ENCODE measurements at places on chromosomes 4 and X.

DNA sequence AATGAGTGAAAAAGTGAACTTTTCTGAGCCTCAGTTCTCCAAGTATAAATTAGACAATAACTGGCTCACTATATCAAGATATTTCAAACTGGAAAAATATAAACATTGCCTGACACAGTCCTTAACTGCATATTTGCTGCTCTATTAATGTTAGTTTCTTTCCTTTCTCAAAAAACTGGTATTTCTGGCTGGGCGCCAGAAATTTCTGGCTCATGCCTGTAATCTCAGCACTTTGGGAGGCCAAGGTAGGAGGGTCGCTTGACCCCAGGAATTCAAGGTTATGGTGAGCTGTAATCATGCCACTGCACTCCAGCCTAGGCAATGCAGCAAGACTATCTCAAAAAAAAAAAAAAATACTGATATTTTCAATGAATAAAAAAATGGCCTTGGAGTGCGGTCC is 227.0 kb downstream of the MAGEB17 start:
- no peak for DNase-seq

DNA sequence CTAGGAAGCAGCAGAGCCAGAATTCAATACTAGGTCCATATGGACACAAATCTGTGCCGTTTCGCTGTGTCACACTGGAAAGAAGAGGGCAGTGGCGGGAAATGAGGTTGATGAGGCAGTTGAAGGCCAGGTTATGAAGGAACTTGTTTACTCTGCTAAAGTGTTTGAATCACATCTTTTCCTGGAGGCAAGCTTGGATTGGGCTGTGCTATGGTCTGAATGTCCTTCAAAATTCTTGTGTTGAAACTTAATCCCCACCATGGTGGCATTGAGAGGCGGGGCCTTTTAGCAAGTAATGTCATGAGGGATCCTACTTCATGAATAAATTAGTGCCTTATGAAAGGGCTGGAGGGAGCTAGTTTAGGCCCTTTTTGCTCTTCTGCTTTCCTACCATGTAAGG is 2.1 kb upstream of the ERCC6L start:
- no peak for DNase-seq

- peak; percentile 17 for DNase-seq
These were observed 36.9 kb upstream of the SH3KBP1 start for GRCh38 chrX:19924285-19924684.

GRCh38 chr4:147366164-147366563 is 114.7 kb upstream of the EDNRA start:
- no peak for DNase-seq

- no peak for DNase-seq
These were observed 36.7 kb upstream of the RPS6KA6 start for GRCh38 chrX:84224741-84225140.

GRCh38 chr4:65789341-65789740 is 119.1 kb upstream of the EPHA5 start:
- DNase-seq = no peak

GRCh38 chr4:111664308-111664945 is 480.8 kb upstream of the FAM241A start:
- DNase-seq = no peak

GRCh38 chr4:172895699-172896098 is 272.9 kb upstream of the GALNT7 start:
- no peak for DNase-seq

DNA sequence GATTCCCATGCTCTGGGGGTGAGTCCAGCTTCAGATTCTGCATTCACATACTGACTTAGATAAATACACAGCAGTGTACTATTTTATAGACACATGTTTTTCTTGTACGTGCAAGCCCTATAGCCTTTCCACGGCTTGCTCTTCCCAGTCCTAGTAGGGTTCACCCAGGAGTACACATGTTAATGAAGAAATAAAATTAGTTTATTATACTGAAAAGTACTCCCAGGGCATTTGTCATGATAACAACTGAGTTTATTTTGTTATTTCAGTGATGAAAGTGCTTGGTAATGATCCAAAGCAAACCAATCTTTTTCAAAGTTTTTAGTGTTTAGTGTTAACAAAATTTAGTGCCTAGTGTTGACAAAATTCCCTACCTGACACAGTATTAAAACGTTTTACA is 21.3 kb downstream of the MAPK10 start:
- no peak for DNase-seq

DNA sequence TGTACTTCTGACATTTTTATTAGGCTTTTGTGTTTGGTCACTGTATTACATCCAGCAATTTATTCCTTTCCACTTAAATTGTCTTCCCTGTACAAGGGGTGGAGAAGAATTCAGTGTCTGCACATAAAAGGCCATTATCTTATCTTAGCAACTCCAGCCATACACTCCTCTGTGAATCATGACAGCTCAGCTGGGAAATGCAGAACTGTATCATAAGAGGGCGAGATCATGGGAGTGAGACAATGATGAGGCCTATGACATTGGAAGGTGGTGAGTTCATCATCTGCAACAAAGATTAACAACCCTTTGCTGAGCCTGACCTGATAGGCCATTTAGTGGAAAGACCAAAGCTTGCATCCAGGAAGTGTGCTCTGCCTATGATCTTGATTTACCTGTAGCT is 33.3 kb downstream of the SLIT2 start:
- no peak for DNase-seq

GRCh38 chr4:168743601-168744000 is 246.7 kb downstream of the PALLD start:
- DNase-seq = no peak

- DNase-seq = no peak
These were observed 39.3 kb upstream of the SMARCAD1 start for GRCh38 chr4:94168321-94168720.

DNA sequence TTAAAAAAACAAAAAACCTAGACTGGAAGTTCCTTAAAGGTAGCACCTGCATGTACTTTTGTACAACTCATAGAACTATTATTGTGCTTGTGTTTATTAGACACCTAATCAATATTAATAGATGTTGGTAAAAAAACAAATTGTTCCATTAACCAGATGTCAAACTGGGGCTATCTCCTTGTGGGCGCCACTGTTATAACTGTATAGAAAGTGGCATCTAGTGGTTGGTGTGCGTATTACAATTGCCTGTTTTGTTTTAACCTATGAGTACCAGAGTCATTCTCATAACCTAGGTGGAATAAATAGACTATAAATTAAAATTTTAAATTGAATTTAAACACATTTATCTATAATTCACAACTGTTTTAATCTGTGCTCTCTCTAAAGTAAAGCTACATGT is 97.4 kb downstream of the COL4A5 start:
- peak; percentile 30 for DNase-seq

DNA sequence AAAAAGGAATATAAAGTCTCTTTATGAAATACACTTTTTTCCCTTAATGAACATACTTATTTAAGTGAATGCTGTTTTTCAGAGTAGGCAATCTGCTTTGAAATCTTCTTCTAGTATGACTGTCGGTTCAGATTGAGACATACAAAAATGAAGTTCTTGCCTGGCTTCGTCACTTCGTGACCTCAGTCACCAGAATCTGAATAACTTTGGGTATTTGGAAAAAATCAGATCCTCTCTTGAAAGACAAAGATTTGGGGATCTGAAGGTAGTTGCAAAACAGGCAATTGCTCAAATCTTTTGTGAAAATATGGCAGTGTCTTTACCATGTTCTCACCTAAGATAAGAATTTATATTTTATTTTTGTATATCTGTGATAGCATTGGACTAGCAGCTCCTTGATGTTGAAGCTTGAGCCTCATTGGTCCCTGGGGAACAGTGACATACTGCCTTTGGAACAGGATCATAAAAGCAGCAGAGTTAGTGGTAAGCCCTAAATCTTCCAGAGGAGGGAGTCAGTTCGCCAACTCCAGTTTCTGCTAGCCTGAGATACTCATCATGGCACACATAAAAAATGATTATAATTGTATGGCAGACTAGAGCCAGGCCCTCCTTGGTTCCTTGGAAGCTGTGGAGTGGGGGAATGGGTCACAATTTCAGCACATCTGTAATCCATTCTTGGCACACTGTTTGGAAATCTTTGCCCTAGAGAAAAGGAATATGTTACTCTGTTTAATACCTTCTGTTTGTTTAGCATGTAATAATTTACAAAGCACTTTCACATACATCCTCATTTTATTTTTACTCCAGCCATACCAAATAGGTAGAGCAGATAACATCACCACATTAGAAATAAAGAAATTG is 5.0 kb downstream of the ARFIP1 start:
- DNase-seq = peak; percentile 61

- no peak for DNase-seq
These were observed 886 bp downstream of the DCLK2 start for GRCh38 chr4:150079081-150079581.

- no peak for DNase-seq
These were observed 16.3 kb downstream of the OFD1 start for GRCh38 chrX:13750812-13751211.

- no peak for DNase-seq
These were observed 4.8 kb upstream of the SCOC start for GRCh38 chr4:140368686-140369085.

DNA sequence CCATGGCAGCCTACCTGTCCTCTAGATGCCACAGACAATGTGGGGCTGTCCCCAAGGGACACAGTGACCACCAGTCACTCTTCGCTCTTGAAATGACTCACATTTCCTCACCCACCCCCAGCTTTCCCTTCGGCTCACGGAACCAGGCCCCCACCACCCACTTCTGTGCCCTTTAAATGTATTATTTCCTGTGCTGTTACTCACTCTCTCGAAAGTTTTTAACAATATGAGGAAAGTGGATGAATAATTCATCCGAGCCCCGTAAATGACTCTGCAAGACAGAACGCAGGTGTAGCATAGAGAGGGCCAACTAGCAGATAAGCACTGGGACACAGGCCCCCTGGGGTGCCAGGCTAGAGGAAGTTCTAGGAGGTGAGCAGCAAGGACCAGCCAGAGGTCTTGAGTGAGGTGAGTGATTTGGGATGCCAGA is 179.5 kb upstream of the TBL1X start:
- DNase-seq = no peak

DNA sequence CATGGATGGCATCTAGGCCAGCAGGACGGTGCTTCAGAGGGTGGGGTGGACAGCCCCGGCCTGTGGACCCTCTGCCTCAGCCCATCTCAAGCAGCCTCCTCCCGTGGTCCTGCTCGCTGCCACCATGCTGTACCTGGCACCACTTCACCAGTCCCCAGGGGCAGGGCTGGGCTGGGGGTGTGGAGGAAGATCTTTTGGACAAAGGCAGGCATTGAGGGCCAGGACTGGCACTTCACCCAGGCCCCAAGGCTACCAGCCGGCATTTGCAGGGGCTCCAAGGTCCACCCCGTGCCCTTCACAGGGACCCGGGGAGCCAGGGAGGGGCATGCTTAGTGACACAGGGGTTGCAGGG is 713 bp downstream of the PLXNB3 start:
- no peak for DNase-seq

- DNase-seq = no peak
These were observed 22.6 kb downstream of the SPCS3 start for GRCh38 chr4:176342384-176342783.

DNA sequence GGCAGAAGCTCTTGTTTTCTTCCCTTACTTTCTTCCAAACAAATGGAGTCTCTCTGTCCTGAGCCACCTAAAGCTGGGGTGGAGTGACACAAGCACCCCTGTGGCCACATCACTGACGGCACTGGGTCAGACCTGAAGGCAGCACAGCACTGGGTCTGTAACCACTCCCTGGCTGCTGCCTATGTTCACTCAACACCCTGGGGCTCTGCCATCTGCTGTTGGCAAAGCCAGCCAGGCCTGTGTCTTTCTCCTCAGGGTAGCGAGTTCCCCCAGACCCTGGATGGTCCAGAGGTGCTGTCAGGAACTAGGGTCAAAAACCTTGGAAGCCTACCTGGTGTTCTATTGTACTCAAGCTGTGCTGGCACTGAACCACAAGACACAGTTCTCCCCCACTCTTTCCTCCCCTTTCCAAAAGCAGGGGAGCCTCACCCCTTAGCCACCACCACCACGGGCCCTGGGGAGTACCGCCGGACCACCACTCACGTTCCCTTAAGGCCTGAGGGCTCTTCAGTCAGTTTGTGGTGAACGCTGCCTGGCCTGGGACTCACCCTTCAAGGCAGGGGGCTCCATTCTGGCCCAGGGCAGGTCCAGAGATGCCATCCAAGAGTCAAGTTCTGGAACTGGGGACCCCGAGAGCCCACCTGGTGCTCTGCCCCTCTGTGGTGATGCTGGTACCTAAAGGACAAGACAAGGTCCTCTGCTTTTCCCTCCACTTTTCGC is 31.5 kb downstream of the TMEM271 start:
- no peak for DNase-seq

DNA sequence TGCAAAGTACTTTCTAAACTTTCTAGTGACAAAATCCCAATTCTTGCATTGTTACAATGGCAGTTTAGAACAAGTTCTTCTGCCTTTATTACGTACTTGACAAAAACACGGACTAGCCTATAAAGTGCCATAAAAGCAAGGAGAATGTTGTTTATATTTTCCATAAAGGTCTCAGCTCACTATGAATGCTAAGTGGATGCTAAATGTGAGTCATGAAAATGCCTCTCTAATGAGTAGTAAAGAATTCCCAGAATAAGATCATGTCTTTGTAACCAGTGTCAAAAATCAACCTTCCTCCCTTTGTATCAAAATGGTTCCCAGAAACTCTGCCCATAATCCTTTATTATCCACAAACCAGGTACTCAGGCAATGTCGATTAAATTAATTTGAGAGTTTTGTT is 539.8 kb upstream of the SLIT2 start:
- DNase-seq = no peak

GRCh38 chr4:128373628-128374027 is 86.0 kb upstream of the PGRMC2 start:
- no peak for DNase-seq

DNA sequence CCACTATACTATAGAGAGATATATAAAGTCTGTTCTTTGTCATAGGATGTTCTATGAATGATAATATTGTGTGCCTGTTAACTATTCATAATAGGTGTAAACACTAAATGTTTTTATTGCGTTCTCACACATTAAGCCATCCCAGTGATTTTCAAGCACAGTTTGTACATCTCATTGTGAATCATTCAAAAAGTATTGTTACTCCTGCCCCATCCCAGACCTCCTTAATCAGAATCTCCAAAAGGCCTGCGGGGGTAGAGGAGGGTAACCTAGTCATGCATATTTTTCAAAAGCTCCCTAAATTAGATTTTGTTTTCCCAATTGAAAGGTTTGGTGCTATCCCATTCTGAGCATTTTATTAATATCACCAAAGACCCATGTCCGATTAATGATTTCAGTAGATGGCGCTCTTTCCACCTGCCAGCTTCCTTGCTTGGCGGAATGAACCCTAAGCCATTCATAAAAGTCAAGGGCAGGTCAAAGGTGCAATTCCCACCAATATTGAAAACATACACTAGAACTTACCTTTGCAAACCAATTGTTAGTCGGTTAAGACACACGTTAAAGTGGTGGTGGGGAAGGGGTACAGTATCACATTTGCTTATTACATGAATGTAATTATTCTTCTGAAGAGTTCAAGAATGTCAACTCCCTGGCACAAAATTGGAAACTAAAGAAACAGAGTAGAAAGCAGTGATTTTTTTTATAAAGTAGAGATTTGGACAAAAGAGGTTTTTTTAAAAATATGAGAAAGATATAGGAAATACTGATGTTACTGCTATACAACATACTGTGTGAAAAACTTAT is 5.8 kb upstream of the TET2 start:
- peak; percentile 28 for DNase-seq

Data from Kasumi-1 (cell line).